ENCODE measurements at places on chromosomes 1 and 21.

DNA sequence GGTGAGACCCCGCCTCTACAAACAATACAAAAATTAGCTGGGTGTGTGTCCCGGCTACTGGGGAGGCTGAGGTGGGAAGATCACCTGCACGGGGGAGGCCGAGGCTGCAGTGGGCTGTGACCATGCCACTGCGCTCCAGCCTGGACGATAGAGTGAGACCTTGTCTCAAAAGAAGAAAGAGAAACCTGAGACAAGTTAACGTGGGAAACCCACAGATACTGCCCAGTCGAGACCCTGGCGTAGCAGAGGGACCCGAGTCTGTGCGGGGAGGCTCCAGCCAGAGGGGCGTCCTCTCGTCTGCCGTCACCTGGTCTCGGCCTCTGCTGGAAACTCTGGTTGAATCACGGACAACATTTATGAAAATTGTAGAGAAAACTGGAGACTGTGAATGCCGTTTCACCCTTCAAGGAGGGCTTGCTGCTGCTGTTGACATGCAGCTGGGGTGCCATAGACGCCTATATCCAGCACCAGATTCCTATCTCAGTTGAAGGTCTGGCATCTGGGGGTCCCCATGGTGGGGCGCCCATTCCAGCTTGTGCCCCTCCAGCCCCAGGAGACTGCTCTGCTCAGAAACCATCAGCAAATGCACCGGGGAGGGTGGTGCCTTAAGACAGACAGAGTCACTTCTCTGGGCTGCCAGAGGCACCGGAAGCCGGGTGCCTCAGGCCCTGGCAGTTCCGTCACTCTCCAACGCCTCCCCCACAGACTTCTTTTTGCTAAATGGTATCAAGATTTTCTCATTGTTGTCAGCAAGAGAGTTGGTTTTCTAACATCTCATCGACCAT is 13.6 kb upstream of the CDK11B start:
- no peak for DNase-seq

GRCh38 chr1:223364685-223365382 is 858 bp upstream of the SUSD4 start:
- DNase-seq = peak; percentile 14

- DNase-seq = no peak
Observed at GRCh38 chr1:184494929-184495328, 108.1 kb downstream of the C1orf21 start.

DNA sequence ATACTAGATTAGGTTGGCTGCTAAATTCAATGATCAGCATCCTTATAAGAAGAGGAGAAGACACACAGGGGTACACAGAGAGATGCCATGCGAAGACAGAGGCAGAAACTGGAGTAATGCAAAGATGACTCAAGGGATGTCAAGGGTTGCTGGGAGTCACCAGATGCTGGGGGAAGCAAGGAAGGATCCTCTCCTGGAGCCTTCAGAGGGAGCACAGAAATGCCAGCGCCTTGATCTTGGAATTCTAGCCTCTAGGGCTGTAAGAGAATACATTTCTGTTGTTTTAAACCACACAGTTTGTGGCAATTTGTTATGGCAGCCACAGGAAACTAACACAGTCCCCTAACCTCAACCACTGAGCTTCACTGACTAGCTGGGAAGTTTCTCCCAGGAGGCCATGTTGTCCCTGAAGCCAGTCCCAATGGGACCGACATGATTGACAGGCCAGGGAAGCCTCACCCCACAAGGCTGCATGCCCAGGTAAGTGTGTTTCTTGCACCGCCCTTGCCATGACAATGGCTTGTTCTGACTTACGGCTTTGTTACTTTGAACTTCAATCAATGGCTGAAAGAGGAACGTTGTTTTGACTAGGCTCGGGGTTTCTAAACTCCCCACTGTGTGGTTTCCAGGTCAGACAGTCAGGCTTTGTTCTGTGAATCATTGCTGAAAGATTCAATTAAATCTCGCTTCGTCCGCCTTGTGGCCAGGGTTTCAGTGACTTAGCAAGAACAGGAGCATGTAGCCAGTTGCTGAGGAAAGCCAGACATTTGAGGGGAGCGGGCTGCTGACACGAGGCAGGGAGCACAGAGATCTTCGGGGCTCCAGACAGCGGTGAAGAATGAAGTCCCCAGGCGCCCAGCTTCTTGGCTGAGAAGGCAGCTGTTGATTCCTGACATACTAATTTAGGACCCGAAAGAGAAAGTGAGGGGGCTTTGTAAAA is 62.3 kb downstream of the RUNX1 start:
- peak; percentile 68 for DNase-seq

GRCh38 chr1:209652873-209653401 is 712 bp upstream of the LAMB3 start:
- peak; percentile 37 for DNase-seq

GRCh38 chr1:204206121-204206520 is 7.7 kb downstream of the GOLT1A start:
- DNase-seq = no peak
